ENCODE measurements at places on chromosomes 1 and 21. TPM values are rescaled to one million over a fixed set of nuclear protein-coding genes. Genes with fewer than 3 reads are reported as not detected.

GRCh38 chr1:237303929-237304328 lies 261.9 kb downstream of the RYR2 start:
- no peak for DNase-seq

DNA sequence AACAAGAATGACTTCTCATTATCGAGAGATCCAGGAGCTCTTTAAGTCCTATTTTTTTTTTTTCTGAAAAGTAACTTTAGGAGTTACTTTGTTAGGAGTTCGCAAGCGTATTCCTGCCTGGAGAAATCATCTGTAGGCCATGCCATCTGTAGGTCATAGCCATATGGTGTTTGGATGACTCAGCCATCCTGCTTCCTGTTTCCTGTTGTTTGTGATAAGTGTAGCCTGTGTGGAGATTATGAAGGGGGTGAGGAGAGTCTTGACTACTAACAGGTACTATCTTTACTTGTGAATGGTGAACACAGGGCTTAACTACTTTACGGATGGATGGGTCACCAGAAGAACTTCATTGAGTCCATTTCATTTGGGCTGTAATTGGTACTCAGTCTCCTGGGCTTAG lies 327.2 kb downstream of the PTPRU start:
- peak; percentile 54 for DNase-seq

DNA sequence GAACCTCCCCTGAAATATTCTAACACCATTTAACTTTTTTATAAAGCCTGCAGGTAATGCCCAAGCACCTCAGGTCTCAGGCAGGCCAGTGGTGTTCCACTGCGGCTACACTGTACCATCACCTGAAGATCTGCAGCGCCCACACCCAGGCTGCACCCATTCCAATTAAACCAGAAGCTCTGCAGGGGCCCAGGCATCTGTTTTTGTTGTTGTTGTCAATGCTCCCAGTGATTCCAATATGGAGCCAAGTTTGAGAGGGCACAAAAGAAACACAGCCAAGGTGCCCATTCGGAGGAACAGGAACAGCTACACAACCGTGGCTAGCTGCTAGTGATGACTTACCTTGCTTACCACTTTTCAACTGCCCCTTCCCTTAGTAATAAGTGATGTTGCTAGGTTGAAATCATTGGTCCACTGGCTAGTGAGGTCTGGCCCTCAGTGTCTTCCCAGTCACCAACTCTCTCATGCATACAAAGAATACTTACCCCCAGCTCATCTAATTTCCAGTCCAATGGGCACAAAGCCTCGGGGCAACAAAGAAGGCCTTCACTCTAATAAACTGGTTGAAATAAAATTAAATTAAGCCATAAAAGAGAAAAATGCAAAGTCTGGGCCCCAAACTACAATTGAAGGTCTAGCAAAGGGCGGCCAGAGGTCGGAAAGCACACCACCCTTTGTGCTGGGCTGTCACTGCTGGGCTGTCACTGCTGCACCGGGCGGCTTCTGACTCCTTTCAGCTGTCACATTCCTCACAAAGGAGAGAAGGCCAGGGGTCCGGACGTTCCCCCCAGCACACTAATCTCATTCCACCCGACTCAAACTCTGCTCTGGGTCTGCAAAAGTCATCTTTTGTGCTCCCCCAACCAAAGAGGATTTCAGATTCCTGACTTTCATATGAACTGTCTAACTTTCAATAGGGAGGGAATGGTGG lies 34.9 kb downstream of the SIPA1L2 start:
- no peak for DNase-seq

- DNase-seq: no peak
Observed at GRCh38 chr1:51927029-51927428, 48.5 kb upstream of the NRDC start.

GRCh38 chr1:204232526-204232925 lies 18.7 kb upstream of the GOLT1A start:
- DNase-seq: peak; percentile 8

The KCNA3 gene
- under 0.01 TPM for total RNA-seq

DNA sequence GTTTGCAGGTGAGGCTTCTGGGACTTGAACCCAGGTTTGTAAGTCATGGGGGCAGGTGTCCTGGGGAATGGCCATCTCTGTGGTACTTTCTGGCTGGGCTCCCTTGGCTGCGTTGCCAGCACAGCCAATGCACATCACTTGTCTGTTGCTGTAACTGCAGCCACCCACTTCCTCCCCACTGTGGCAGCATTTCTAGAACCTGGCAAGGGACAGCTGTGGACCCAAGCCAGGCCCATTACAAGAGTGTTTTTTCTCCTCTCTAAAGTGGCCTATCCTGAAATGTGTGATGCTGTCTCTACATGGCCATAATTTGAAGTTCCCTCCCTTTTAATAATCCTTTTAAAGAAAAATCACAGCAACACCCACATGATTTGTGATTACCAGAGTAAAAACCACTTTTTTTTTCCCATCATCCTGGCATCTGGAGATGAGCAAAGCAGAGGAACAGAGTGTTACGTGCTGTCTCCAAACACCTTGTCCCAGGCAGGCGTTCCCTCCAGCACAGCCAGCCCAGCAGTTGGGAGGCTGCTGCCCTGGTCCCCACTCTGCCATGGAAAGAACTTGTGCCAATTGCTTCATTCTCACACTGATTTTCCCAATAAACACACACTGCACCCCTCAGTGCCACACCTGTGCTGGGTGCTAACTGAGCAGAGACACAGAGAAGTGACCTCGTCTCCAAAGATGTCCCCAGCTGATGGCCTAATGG lies 360.6 kb upstream of the USP24 start:
- no peak for DNase-seq

GRCh38 chr1:201724766-201725118 lies 104.2 kb upstream of the IPO9 start:
- peak; percentile 78 for DNase-seq

The CNKSR1 gene
- total RNA-seq: not detected

DNA sequence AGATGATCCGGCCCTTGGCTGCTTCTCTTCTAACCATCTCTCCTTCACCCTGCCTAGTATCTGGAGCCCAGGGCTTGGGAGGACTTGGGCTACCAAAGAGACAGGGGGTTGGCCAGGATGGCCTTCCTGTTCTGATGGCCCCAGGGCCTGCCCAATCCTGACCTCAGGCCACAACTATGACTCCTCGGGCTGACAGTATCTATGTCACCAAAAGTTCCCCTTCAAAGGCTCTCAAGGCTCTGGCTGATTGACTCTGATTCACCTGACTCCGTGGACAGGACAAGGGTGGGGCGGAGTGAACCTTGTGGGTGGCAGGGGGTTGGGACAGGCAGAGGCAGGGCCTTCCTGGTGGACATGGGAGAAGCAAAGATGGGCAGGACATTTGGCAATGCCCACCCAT lies 12.7 kb downstream of the MEF2D start:
- DNase-seq: no peak

- no peak for DNase-seq
Observed at GRCh38 chr1:67771749-67772148, 61.5 kb downstream of the GNG12 start.

DNA sequence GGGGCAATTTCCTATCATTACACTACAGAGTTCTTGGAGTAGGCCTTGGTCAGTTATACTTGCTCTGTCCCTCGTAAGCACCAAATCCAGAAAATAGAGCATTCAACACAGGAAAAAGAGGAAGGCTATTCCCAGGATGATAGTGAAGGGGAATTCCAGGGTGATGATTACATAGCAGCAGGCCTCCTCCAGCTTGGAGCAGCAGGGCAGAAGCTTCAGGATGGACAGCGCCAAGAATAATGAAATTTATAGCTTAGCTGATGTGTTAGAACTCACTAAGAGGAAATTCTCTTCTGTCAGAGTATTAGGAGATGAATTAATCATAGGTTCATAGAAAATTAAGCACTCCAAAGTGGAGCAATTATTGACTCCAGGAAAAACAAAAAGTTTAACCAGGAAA lies 10.8 kb upstream of the SMAP2 start:
- no peak for DNase-seq

DNA sequence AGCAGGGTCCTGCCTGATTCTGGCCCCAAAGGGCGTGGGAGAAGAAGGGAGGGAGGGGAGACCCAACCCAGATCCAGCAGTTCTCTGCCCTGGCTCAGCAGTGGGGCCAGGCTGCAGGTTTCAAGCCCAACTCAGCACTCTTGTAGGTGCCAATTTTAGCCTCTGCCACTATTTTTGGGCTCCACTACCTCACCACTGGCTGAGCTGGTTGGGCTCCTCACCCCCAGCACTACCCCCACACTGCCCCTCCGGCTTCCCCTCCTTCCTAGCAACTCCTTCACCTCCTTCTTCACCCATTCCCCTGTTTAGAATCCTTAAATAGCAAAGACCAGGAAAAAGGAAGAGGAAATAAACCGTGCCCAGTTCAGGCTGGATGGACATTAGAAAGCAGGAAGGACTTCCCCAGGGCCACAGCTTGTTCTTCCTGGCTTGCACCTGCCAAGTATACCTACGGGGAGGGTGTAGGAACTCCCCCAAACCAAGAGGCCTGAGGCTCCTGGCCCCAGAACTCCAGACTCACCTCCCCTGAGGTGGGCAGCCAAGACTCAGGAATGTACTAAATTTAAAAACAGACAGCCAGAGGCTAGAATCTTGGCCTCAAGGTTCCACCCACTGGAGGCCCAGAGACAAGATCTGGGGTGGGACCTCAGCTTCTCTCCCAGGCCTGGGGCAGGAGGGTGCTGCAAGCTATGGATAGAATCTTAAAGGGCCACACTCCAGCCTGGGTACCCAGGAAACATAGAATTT lies 1.4 kb upstream of the ARHGEF2 start:
- DNase-seq: no peak

- DNase-seq: no peak
Observed at GRCh38 chr21:19029816-19030215, 626.2 kb upstream of the TMPRSS15 start.
